Thymus (tissue), 14 donors: ENCODE measurements at places on chromosomes 3 and 15. TPM values are rescaled to one million over a fixed set of nuclear protein-coding genes. Genes with fewer than 3 reads are reported as not detected.

The SAXO2 gene
- 6.0 TPM for polyA plus RNA-seq

The KIF7 gene
- polyA plus RNA-seq = 2.9 TPM

The KCTD6 gene
- 27.7 TPM for polyA plus RNA-seq

The GHSR gene
- not detected for polyA plus RNA-seq

The EOGT gene
- polyA plus RNA-seq = 43.3 TPM

The PKM gene
- 199 TPM for polyA plus RNA-seq

The FES gene
- polyA plus RNA-seq = 19.4 TPM
